Activated CD4-positive, alpha-beta T cell treated with anti-CD3 and anti-CD28 coated beads for 36 hours (primary cell): ENCODE measurements at places on chromosomes 2 and 18.

- H3K4me1 ChIP-seq = no peaks in the 10 kb centered on the region
- no peak overlapping the region for H3K27ac ChIP-seq
- H3K4me3 ChIP-seq = no peak overlapping the region
- H3K27me3 ChIP-seq = peaks cover 2% of the 10 kb centered on the region
- DNase-seq = no peak
These were observed 450.1 kb downstream of the SLC4A3 start for GRCh38 chr2:220077488-220077887.

GRCh38 chr2:196513796-196514526, 125.6 kb upstream of the CCDC150 start:
- no peak overlapping the region for H3K4me3 ChIP-seq
- DNase-seq = no peak
- H3K27me3 ChIP-seq = no peaks in the 10 kb centered on the region
- H3K4me1 ChIP-seq = no peaks in the 10 kb centered on the region
- H3K27ac ChIP-seq = no peak overlapping the region

GRCh38 chr2:241199286-241199685, 10.8 kb downstream of the ANO7 start:
- no peak overlapping the region for H3K4me3 ChIP-seq
- no peaks in the 10 kb centered on the region for H3K4me1 ChIP-seq
- H3K36me3 ChIP-seq = no peaks in the 10 kb centered on the region
- H3K27ac ChIP-seq = no peak overlapping the region
- no peak for DNase-seq

DNA sequence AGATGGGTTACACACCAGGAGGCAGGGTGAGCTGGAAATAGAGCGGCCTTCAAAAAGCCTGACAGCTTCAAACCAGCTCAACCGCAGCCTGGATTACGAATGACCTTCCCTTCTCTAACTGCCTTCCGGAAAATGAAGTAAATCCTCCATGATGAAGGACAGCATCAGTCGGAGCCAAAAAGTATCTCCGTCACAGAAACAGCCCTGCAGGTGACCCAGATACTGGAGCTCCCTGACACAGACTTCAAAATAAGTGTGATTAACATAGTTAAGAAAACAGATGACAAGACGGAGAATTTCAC, 10.3 kb upstream of the CIB4 start:
- no peak overlapping the region for H3K27ac ChIP-seq
- peaks cover 6% of the 10 kb centered on the region for H3K27me3 ChIP-seq
- no peaks in the 10 kb centered on the region for H3K36me3 ChIP-seq

DNA sequence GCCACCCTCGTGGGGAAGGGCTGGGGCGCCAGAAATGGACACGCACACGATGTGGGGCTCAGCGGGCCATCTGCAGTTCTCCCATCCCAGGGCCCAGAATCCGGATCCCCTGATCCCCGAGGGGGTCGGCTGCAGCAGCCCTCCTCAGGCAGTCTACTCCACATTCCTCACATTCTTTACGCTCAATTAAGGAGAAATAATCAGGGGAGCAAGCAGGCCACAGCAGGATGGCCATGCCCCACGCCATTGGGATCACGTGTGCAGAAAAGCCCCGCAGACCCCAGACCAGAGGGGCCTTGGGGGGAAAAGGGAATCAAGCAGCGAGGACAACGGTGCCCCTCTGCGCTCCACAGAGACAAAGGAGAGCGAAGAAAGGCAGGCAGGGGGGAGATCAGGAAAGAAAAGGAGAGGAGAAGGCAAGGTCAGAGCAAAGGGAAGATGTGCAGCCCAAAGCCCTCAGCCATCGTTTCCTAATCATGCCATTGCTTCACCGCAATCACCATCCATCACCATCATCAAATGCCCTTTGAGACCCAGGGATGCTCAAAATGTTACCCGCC, 17.5 kb upstream of the PKDCC start:
- H3K4me1 ChIP-seq = peaks cover 3% of the 10 kb centered on the region
- H3K4me3 ChIP-seq = no peak overlapping the region
- H3K27me3 ChIP-seq = peaks cover 11% of the 10 kb centered on the region
- no peak for DNase-seq
- H3K27ac ChIP-seq = no peak overlapping the region
- no peaks in the 10 kb centered on the region for H3K36me3 ChIP-seq

- H3K27me3 ChIP-seq = no peaks in the 10 kb centered on the region
- H3K27ac ChIP-seq = no peak overlapping the region
- no peak overlapping the region for H3K4me3 ChIP-seq
- H3K4me1 ChIP-seq = no peaks in the 10 kb centered on the region
- DNase-seq = no peak
These were observed 395.2 kb downstream of the RAD51AP2 start for GRCh38 chr2:17122887-17123501.

GRCh38 chr18:44817831-44818473, 137.3 kb downstream of the SETBP1 start:
- H3K4me1 ChIP-seq = peaks cover 19% of the 10 kb centered on the region
- H3K36me3 ChIP-seq = peaks cover 2% of the 10 kb centered on the region
- H3K4me3 ChIP-seq = no peak overlapping the region
- no peak for DNase-seq
- no peak overlapping the region for H3K27ac ChIP-seq

- DNase-seq = peak; percentile 41
- no peak overlapping the region for H3K4me3 ChIP-seq
These were observed 11.5 kb upstream of the EIF2AK3 start for GRCh38 chr2:88638743-88639142.

- H3K27me3 ChIP-seq = peaks cover 9% of the 10 kb centered on the region
- no peak overlapping the region for H3K4me3 ChIP-seq
- no peaks in the 10 kb centered on the region for H3K36me3 ChIP-seq
- DNase-seq = no peak
- H3K27ac ChIP-seq = no peak overlapping the region
These were observed 259.1 kb downstream of the LTBP1 start for GRCh38 chr2:33205693-33206434.

- H3K4me3 ChIP-seq = no peak overlapping the region
- H3K4me1 ChIP-seq = peaks cover 7% of the 10 kb centered on the region
- H3K27ac ChIP-seq = no peak overlapping the region
- no peak for DNase-seq
- H3K27me3 ChIP-seq = no peaks in the 10 kb centered on the region
These were observed 126.6 kb downstream of the RTP5 start for GRCh38 chr2:241996100-241996499.

GRCh38 chr2:235343869-235344268, 150.0 kb upstream of the AGAP1 start:
- H3K27me3 ChIP-seq = peaks cover 14% of the 10 kb centered on the region
- H3K36me3 ChIP-seq = no peaks in the 10 kb centered on the region
- no peak overlapping the region for H3K27ac ChIP-seq
- H3K4me3 ChIP-seq = no peak overlapping the region
- DNase-seq = no peak

DNA sequence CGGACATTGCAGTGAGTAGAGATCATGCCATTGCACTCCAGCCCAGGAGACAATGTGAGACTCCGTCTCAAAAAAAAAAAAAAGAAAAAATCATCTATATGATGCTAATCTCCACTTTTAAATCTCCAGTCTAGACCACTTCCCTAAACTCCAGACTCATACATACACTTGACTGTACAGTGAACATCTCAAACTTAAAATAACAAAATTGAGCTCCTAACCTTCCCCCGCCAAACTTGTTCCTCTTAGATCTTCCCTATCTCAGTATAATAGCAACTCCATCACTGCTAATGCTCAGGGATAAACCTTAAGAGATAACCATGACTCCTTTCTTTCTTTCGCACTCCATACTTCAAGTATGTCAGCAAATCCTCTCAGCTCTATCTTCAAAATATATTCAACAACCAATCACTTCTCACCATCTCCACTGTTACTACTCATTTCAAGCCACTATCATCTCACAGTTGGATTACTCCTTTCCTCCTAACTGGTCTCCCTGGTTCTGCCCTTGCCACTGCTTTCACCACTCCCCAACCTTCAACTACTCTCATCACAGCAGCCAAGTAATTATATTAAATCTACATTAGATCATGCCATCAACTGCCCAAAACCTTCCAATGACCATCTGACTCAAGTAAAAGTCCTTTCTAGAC, 12.0 kb downstream of the MEMO1 start:
- peaks cover 9% of the 10 kb centered on the region for H3K36me3 ChIP-seq
- H3K4me3 ChIP-seq = no peak overlapping the region
- peak overlapping the region; percentile 66 for H3K27ac ChIP-seq
- no peak for DNase-seq
- H3K27me3 ChIP-seq = no peaks in the 10 kb centered on the region

DNA sequence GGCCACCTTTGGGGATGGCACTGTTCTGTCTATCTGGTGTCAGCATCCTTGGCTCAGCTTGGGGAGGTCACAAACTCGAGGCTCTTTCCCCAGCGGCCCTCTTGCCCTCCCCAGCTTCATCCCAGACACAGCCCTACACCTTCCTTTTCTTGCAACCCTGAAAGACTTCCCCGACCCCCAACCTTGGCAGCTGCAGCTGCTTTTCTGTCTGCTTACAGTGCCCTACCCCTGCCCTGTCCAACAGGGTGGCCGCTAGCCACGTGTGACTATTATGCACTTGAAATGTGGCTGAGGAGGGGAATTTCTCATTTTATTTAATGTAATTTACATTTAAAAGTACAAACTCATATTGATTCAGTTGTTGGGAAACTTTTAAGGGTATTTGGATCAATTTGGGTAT, 41.3 kb downstream of the NGEF start:
- no peaks in the 10 kb centered on the region for H3K36me3 ChIP-seq
- no peak for DNase-seq
- no peaks in the 10 kb centered on the region for H3K4me1 ChIP-seq

GRCh38 chr2:235495373-235496238, 1.8 kb downstream of the AGAP1 start:
- H3K27me3 ChIP-seq = peaks cover 50% of the 10 kb centered on the region
- H3K4me3 ChIP-seq = peak overlapping the region; percentile 28
- DNase-seq = no peak
- no peak overlapping the region for H3K27ac ChIP-seq

GRCh38 chr18:48956356-48956755, 5.6 kb upstream of the SMAD7 start:
- no peak for DNase-seq
- peaks cover 25% of the 10 kb centered on the region for H3K4me1 ChIP-seq
- no peak overlapping the region for H3K27ac ChIP-seq
- no peaks in the 10 kb centered on the region for H3K36me3 ChIP-seq
- no peak overlapping the region for H3K4me3 ChIP-seq
- H3K27me3 ChIP-seq = no peaks in the 10 kb centered on the region

GRCh38 chr2:205972113-205972512, 113.9 kb downstream of the INO80D start:
- H3K27me3 ChIP-seq = peaks cover 6% of the 10 kb centered on the region
- H3K4me3 ChIP-seq = no peak overlapping the region
- no peaks in the 10 kb centered on the region for H3K36me3 ChIP-seq

GRCh38 chr2:103664690-103665089, 902.9 kb downstream of the TMEM182 start:
- no peak overlapping the region for H3K4me3 ChIP-seq
- H3K36me3 ChIP-seq = no peaks in the 10 kb centered on the region
- H3K4me1 ChIP-seq = no peaks in the 10 kb centered on the region
- no peak for DNase-seq
- H3K27me3 ChIP-seq = no peaks in the 10 kb centered on the region

GRCh38 chr2:69298261-69298660, 88.8 kb downstream of the GFPT1 start:
- H3K27ac ChIP-seq = no peak overlapping the region
- H3K27me3 ChIP-seq = peaks cover 5% of the 10 kb centered on the region
- H3K4me1 ChIP-seq = no peaks in the 10 kb centered on the region
- no peaks in the 10 kb centered on the region for H3K36me3 ChIP-seq
- no peak overlapping the region for H3K4me3 ChIP-seq
- DNase-seq = no peak

- no peak for DNase-seq
- peaks cover 42% of the 10 kb centered on the region for H3K4me1 ChIP-seq
- H3K36me3 ChIP-seq = peaks cover 34% of the 10 kb centered on the region
- H3K27me3 ChIP-seq = no peaks in the 10 kb centered on the region
- peak overlapping the region; percentile 93 for H3K4me3 ChIP-seq
These were observed 339 bp downstream of the ACAA2 start for GRCh38 chr18:49813069-49813318.

DNA sequence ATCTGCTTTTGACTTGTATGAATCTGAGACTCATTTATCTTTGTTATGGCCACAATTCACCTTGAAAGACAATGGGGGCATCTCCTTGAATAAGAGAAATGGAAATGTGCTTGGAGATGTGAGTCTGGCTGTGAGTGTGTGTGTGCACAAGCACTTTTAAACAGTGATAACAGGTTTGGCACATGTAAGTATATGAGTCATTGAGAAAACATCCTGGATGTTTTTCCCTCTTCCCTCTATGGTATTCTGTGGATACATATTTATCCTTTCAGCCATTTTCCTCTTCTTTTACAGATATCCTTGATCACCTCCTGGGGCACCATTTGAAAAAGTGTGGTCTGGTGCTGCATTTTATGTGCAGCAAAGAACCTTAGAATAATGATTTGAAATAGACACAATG, 317.3 kb upstream of the THUMPD2 start:
- no peak overlapping the region for H3K4me3 ChIP-seq
- peaks cover 5% of the 10 kb centered on the region for H3K4me1 ChIP-seq
- H3K27ac ChIP-seq = no peak overlapping the region
- no peaks in the 10 kb centered on the region for H3K36me3 ChIP-seq
- DNase-seq = no peak

DNA sequence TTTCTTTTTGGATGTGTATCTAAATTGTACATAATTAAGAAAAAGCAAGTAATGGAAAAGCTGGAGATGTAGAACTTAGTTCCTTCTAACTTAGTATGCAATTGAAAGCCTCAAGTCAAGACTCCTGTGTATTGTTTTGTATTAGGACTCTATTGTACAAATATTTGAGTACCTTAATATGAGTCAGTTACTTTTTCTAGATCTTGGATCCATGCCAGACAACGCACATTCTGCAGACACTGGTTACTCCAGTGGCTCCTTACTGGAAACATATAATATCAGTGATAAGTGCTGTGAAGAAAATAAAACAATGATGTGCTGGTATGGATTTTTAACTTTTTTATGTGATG, 1.5 kb downstream of the SLC39A10 start:
- peaks cover 35% of the 10 kb centered on the region for H3K4me1 ChIP-seq
- H3K4me3 ChIP-seq = peak overlapping the region; percentile 86
- peaks cover 32% of the 10 kb centered on the region for H3K36me3 ChIP-seq
- no peaks in the 10 kb centered on the region for H3K27me3 ChIP-seq

DNA sequence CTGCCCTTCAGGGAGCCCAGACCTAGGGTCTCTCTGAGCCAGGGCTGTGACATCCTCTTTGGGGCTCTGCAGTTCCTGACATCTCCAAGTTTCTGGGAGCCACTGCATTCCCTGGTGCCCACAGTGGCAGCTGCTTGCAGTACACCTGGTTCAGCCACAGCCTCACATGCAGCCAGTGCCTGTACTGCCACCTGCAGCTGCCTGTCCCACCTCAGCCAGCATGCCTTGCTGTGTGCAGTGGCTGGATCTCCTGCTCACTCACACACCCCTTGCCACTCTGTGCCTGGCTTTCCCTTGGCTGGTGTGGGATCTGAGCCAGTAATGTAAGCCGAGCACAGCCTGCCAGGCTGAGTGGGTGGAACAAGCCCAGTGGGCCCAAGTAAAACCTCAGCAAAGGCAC, 1288.7 kb downstream of the CNTNAP5 start:
- no peaks in the 10 kb centered on the region for H3K27me3 ChIP-seq
- no peaks in the 10 kb centered on the region for H3K36me3 ChIP-seq
- H3K4me1 ChIP-seq = no peaks in the 10 kb centered on the region
- H3K4me3 ChIP-seq = no peak overlapping the region
- no peak for DNase-seq
- no peak overlapping the region for H3K27ac ChIP-seq

- H3K27ac ChIP-seq = no peak overlapping the region
- no peaks in the 10 kb centered on the region for H3K36me3 ChIP-seq
- H3K4me1 ChIP-seq = no peaks in the 10 kb centered on the region
- H3K4me3 ChIP-seq = no peak overlapping the region
- H3K27me3 ChIP-seq = no peaks in the 10 kb centered on the region
These were observed 716.7 kb downstream of the DCDC2C start for GRCh38 chr2:4420032-4420431.
